NCI-H1417 treated with DMSO at 0.1 percent for 48 hours (cell line): ENCODE measurements at places on chromosomes 4 and X.

DNA sequence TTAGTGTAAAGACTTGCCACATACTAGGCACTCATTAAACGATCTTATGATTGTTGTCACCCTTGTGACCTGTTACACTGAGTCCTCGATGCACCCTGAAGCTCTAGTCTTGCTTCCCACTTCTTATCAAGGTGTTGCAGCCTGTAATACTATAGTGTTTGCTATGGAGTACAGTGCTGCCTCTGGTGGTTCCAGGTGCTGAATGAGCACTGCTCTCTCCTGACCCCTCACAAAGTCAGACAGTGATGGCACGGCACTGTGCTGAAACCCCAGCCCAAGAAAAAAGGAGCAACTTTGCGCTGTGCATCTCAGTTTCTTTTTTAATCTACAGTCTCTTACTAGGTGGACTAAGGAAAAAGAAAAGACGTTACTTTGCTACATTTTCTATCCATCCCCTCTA lies 106.3 kb downstream of the GC start:
- DNase-seq, result no peak

DNA sequence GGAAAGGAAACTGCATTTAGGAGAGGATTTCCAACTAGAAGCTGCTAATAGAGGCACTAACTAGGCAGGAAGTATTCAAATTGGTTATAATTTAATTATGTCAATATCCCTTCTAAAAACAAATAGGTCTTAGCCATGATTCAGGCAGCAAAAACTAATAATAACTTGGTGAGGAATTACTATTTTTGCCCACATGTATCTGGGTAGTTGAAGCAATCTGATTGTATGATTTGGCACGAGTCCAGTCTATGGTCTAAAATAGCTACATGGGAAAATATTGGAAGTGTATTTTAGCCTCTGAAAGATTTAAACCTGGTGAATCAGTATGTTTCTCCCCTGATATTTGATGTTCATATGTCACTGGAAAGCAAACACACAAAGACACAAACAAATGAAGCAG lies 62.2 kb downstream of the MFAP3L start:
- DNase-seq, result peak; percentile 12

GRCh38 chr4:158544141-158544540 lies 22.5 kb downstream of the RXFP1 start:
- no peak for DNase-seq

GRCh38 chr4:12360391-12360790 lies 931.7 kb upstream of the HS3ST1 start:
- DNase-seq, result no peak

GRCh38 chrX:15170927-15171326 lies 99.0 kb downstream of the ASB9 start:
- no peak for DNase-seq
